Activated T-cell treated with anti-CD3 and anti-CD28 coated beads, Interleukin-2, amount 50 U/mL, for 24 hours (primary cell): ENCODE measurements at places on chromosomes 4 and X.

DNA sequence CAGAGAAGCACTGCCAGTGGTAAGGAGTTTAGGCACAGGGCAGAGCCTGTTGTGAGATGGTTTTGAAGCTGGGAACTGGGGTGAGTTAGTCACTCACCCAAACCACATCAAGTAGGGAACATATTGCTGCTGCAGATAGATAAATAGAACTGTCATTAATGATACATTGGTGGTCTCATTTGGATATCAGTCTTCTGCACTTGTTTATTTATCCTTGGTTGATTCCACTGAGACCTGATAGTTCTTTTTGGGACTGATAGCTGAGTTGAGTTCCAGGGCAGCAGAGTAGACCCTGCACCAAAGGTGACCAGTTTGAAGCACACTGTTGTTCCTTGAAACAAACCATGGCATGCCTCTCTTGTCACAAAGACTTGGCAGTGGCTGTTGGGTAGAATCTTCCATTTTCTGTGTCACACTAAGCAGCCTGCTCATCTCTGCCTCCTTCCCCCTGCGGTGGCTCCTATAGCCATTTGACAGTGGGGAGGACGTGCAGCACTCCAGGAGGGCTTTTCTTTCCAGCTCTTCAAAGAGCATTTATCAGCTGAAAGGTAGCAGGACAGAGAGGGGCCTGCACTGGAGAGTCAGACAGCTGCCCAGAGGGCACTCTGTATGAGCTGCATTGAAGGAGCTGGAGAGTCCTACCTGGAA lies 59.7 kb upstream of the TMEM164 start:
- no peak for DNase-seq

- peak; percentile 58 for DNase-seq
Observed at GRCh38 chr4:2932951-2933565, 30.1 kb downstream of the NOP14 start.

GRCh38 chr4:55781812-55782211 lies 37.8 kb upstream of the EXOC1L start:
- DNase-seq = no peak

DNA sequence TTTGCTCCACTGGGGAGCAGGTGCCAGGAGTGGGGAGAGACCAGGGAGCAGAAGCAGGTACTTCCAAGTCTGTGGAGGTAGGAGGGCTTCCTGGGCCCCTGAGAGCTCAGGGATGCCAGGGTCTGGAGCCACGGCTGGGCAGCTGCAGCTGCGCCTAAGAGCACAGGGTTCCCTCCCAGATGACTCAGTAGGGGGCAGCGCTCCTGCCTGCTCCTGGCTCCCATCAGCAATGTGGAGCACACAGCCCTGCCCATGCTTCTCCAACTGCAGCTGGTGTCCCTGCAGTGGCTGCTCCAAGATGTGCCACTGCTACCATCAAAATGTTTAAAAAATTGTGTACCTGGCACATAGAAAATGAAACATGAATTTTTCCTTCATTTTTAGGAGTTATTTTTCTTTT lies 1028.2 kb downstream of the PCDH7 start:
- DNase-seq = no peak

- DNase-seq = no peak
Observed at GRCh38 chr4:30950737-30951136, 230.6 kb downstream of the PCDH7 start.

DNA sequence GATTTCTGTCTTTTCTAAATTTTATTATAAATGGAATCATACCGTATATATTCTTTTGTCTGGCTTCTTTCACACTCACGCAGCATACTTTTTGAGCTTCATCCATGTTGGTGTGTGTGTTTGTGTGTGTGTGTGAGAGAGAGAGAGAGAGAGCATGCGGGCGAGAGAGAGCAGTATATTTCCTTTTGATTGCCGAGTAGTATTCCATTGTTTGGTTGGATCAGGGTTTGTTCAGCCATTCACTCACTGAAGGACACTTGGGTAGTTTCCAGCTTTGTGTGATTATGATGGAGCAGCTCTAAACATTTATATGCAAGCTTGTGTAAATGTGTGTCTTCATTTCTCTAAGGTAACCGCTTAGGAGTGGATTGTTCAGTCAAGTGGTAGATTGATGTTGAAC lies 3.1 kb upstream of the L1CAM start:
- DNase-seq = no peak

DNA sequence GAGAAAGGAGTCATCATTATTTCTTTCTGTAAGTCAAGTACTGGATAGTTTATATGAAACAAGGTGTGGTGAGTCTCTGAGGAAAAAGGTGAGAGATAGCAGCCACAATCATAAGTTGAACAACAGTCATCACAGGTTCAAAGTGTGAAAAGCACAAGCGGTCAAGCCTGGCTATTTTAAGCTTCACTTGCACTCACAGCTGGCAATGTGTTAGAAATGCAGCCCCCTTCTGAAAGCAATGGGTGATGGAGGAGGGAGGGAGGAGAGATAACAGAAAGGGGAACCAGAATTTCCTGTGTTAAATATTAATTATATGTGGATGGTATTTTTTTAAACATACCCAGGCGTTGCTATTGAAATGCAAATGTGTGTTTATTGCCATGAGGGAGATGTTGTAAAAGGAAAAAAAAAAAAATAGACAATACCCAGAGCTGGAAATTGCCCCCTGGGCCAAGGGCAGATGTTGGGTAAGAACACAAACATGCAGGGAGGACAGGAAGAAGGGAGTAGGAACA lies 26.9 kb upstream of the BMP3 start:
- DNase-seq = no peak

GRCh38 chr4:62006108-62006507 lies 806.0 kb downstream of the ADGRL3 start:
- no peak for DNase-seq

GRCh38 chr4:38669208-38669607 lies 5.2 kb downstream of the KLF3 start:
- DNase-seq = no peak

GRCh38 chrX:10395643-10396042 lies 224.7 kb downstream of the MID1 start:
- no peak for DNase-seq

DNA sequence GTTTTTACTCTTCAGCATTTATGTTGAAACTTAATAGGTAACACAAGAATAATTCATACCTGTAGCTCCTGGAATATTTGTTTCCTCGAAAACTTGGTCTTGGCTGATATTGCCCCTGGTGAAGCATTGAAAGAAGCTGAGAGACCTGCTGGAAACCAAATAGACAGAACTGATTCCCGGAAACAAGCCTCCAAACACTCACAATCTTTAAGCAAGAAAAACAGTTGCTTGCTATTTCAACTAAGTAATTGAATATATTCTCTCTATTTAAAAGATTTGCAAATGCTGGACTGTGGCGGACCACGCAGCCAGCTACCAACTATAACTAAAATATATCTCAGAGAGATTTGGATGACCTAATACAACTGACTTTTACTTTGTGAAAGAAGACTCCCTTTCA lies 3.6 kb downstream of the PCDH18 start:
- DNase-seq = no peak

DNA sequence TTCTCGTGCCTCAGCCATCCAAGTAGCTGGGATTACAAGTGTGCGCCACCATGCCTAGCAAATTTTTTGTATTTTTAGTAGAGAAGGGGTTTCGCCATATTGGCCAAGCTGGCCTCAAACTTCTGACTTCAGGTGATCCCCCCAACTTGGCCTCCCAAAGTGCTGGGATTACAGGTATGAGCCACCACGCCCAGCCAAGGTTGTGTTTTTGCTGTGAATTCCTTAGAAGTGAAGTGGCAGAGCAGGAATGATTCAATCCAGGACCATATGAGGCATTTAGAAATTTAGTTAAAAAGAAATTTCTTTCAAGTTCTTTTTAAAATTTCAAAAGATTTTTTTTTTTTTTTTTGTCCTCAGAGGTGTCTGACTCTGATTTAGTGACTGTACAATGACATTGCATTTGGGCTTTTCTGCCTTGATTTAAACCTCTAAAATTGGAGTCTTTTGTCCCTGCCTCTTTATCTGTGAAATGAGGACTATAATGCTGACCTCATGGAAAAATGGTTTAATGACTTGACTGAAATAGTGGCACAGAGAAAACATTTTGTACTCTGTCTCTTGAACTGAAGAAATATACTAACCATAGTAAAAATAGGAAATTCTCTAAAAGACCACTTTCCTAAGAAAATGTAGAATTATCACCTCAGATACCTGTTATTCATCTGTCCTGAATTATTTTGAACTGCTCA lies 59.9 kb downstream of the CXCL13 start:
- no peak for DNase-seq

DNA sequence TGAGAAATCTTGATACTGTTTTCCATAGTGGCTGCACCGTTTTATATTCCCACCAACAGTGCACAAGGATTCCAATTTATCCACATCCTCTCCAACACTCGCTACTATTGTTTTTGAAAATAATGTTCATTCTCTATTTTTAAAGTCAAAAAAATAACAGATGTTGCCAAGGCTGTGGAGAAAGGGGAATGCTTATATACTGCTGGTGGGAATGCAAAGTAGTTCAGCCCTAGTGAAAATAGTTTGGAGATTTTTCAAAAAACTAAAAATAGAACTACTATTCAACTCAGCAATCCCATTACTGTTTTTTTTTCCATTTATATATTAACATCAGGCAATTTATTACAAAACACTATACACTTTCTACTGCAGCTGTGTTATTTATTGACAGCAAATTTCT lies 208.7 kb downstream of the CBLL2 start:
- DNase-seq = no peak

GRCh38 chrX:101931136-101931487 lies 715 bp downstream of the ZMAT1 start:
- no peak for DNase-seq
